NCI-H524 treated with DMSO at 0.1 percent for 48 hours (cell line): ENCODE measurements at places on chromosomes 13 and 19.
A peak's percentile ranks its signal among the peaks of the same experiment; 100 is the strongest.

- no peak for DNase-seq
Measured at GRCh38 chr13:113815151-113816058, 48.5 kb downstream of the GAS6 start.

- no peak for DNase-seq
Measured at GRCh38 chr19:18000480-18000914, 7.5 kb upstream of the ARRDC2 start.

DNA sequence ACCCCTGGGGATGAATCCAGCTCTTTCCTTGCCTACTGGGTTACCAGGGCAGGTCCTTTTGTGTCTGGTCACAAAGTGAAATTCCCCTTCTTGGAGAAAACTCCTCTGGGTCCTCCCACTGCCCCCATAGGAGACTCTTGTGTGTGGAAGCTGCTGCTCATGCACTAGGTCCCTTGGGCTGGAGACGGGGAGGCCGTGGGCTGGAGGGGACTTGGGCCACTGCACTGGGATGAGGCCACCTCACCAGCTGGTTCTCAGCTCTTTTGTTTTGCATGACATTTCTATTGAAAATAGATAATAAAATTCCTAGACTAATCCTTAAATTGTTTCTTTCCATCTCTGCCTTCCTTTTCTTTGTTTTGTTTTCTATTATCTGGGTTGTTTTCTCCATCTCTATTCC lies 62.4 kb downstream of the TEX29 start:
- no peak for DNase-seq

- peak; percentile 75 for DNase-seq
Measured at GRCh38 chr13:41668130-41668757, 210.9 kb downstream of the RGCC start.

DNA sequence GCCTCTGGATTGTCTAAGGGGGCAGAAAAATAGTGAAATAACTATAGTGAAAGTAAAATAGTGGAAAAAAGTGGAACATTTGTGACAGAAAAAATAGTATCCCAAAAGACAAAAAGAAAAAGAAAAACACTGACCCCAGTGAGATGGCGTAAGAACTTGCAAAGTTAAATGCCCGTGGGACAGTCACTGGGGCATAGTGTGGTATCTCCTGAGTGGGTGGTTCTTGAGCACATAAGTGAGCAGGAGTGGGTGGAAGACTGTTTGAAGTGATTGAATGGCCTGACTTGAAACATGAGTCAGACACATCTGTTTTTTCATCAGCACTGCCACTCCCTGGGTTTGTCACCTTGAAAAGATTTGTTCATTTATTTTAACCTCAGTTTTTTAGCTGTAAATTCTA lies 2.5 kb downstream of the ZNF430 start:
- DNase-seq: no peak

DNA sequence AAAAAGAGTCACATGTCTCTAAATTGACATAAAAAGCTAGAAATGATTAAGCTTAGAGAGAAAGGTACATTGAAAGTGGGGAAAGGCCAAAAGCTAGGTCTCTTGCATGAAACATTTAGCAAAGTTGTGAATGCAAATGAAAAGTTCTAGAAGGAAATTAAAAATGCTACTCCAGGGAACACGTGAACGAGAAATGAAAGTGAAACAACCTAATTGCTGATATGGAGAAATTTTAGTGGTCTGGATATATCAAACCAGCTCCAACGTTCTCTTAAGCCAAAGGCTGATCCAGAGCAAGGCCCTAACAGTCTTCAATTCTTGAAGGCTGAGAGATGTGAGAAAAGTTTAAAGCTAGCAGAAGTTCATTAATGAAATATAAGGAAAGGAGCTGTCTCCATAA lies 419.8 kb downstream of the SLITRK6 start:
- DNase-seq: no peak

DNA sequence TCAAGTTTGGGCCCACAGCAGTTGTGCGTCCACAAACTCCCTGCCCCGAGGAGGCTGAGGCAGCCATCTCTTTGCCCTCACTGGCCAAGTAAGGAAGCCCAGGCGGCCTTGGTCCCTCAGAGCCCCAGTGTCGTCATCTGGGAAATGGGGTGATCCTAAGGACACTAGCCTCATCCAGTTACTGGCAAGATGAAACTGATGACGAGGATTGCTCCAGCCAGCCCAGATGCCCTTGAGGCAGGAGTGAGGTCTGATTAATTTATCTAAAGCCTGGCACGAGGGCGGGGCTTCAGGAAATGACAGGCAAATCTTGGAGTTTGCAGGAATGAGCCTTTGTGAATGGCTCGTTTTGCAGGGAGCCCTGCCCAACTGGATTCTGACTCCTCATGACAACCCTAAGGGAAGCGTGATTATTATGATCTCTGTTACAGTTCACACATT lies 5.6 kb downstream of the LIPE start:
- DNase-seq: no peak

DNA sequence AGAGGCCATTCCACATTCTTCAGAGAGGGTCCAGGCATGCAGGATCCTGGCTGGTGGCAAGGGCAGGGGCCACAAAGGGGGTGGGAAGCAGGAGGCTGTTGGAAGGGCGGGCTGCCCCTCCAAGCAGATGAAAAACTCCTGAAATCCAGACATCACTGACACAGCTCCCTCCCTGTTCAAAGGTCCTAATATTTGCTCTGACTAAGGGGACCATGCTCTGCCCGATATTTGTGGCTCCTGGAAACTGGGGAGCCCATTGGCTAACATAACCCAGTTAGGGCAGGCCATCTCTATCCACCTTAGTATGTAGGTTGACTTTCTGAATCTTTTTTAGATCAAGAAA lies 3.3 kb upstream of the CDX2 start:
- DNase-seq: no peak

DNA sequence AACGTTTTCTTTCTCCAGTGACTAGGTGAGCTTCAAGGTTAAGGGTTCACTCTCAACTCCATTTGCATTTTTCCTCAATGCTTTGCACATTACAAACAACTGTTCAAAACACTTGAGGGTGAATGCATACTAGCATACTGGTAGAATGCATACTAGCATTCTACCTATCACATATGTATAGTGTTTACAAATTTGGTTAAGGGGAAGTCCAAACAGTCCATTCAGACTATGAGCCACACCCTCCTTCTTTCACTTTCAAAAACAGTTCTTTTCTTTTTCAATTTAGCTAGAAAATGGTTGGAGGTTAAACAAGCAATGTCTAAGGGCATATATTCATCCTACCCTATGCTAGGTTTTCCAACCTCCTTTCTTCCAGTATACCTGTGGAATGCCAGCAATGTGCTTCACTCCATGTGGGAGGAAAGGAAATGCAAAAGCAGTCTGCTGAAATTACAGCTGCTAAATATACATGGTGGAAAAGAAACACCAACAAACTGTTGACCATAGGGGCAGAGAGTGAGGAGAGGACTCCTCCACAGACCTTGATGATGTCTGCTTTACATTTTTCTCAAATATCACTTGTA lies 102.6 kb downstream of the DOCK9 start:
- DNase-seq: no peak
